Activated CD4-positive, alpha-beta T cell treated with anti-CD3 and anti-CD28 coated beads, Interleukin-2, amount 50 U/mL, for 1 hour (primary cell): ENCODE measurements at places on chromosomes 6 and 20.

DNA sequence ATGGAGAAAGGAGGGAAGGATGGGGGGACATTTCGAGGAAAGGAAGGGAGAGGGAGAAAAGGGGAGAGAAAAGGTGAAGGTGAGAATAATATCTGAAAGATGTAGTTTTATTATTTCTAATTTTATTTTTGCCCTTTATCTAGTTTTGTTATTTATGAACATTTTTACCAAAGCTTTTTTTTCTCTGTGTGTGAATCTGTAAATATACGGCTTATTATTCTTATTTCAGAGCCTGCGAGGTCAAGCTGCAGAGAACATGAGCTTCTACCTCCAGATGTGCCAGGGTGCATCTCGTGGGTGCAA is 35.0 kb downstream of the HLA-A start:
- no peak for DNase-seq

GRCh38 chr6:131807321-131807643 is 538 bp upstream of the ENPP1 start:
- no peak for DNase-seq

- DNase-seq = no peak
Measured at GRCh38 chr6:22164236-22164635, 132.6 kb downstream of the PRL start.

DNA sequence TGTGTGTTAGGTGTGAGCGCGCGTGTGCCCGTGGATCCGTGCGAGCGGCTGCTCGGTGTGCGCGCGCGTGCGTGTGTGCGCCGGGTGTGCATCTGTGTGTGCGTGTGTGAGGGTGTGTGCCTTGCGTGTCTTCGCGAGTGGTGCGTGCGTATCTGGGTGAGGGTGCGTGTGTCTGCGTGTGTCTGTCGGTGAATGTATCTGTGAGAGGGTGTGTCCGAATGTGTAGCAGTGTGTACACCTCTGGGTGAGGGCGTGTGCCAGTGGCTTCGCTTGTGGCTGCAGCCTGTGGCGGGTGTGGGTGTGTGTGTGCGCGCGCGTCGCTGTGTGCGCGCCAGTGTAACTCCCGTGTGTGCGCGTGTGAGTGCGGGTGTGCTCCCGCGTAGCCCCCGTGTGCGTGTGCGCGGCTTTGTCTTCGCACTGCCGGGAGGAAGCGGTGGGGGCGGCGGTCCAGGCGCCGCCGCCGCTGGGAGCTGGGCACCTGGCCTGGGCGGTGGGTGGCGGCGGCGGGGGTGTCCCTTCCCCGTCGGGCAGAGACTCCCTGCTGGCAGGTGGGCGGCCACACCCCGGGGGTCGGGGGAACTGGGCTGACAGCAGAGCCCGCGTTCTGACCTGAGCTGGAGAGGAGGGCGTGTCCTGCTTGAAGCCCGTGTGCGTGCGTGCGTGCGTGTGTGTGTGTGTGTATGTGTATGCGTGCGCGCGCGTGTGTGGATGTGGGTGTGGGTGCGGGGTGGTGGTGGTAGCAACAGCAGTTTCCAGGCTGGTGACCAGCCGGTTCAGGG is 61.3 kb upstream of the EPB41L1 start:
- peak; percentile 34 for DNase-seq

DNA sequence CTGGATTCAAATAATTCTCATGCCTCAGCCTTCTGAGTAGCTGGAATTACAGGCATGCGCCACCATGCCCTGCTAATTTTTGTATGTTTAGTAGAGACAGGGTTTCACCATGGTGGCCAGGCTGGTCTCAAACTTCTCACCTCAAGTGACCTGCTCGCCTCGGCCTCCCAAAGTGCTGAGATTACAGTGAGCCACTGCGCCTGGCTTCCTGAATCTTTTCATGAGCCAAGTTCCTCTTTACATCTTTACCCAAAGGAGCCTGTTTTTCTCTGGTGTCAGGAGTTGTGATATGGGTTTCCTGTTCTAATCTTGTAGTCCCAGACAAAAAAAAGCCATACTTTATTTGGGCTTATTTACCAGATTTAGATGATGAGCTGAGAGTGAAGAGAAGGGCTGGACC is 34.4 kb downstream of the PCNA start:
- no peak for DNase-seq

GRCh38 chr20:60137657-60138245 is 179.5 kb downstream of the CDH26 start:
- DNase-seq = no peak

- DNase-seq = no peak
Measured at GRCh38 chr6:25411316-25411950, 132.3 kb downstream of the CARMIL1 start.

- DNase-seq = no peak
Measured at GRCh38 chr20:16714751-16715150, 15.1 kb upstream of the SNRPB2 start.

GRCh38 chr20:62198496-62198895 is 15.7 kb downstream of the MTG2 start:
- DNase-seq = no peak

GRCh38 chr6:129673748-129674147 is 36.2 kb downstream of the ARHGAP18 start:
- DNase-seq = no peak

- no peak for DNase-seq
Measured at GRCh38 chr6:136950436-136951126, 28.5 kb downstream of the SLC35D3 start.

GRCh38 chr6:126811321-126811720 is 307.1 kb upstream of the RSPO3 start:
- no peak for DNase-seq

- DNase-seq = no peak
Measured at GRCh38 chr6:81785377-81785776, 32.9 kb upstream of the TENT5A start.

DNA sequence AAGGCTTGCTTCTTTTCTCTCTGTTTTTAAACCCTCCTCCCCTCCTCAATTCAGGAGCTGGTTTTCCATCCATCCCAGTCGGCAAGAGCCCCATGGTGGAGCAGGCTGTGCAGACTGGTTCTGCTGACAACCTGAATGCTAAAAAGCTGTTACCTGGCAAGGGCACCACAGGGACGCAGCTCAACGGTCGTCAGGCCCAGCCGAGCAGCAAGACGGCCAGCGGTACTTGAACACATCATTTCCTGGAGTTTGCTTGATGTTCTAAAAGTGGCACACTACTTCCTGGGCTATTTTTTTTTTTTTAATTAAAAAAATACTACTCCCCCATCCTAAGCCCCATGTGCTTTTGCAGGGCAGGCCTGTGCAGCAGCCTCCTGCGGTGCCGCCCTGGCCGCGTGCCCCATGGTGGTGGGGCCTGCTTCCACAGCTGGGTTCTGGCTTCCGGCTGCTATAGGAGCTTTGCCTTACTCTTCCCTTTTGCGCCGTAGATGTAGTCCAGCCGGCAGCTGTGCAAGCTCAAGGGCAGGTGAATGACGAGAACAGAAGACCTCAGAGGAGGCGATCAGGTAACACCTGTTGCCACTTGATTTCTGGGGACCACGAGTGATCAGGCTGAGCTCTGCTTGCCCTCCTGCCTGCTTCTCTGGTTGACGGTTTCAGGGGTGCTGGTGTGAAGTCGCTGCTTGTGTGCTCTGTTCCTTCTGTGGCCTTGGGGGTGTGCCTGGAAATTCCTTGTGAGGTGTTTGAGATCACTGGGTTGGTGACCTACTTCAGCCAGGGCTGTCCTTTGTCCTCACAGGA is 7.7 kb downstream of the LSM14B start:
- no peak for DNase-seq

- DNase-seq = no peak
Measured at GRCh38 chr20:1881240-1881835, 13.9 kb upstream of the SIRPA start.

DNA sequence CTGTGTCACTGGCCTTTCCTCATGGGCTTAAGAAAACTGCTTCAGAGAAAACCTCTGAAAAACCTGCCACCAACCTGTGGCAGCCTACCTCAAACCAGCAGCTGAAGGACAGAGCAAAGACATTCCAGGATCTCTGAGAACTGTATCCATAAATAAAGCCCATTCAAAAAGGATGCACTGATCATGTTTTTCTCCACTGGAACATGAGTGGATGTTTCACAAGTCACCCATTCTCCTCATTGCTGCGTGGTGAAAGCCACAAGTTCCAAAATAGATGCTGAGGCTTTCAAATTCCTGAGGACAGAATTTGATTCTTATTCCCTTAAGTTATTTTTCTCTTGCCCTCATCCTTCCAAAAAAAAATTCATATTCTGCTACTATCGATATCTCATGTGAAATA is 280.6 kb downstream of the KHDC1L start:
- no peak for DNase-seq

DNA sequence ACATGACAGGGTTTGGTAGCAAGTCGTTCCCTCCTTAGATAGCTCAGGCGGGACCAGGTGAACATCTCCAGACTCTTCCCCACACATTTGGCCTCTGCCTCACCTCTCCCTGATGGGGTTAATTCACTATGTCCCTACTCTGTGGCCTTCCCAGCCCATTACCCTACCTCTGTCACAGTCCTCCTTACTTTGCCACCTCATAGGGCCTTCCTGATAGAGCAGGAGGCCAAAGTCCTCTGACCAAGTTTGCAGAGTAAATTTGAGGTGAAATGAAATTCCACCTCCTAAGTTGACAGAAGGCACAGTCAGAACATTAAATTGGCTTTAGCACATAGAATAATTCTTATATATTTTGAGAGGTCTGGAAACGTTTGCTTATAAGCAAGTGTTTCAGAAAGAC is 53.1 kb upstream of the ARMC2 start:
- no peak for DNase-seq

GRCh38 chr6:105818505-105818904 is 267.6 kb upstream of the PRDM1 start:
- no peak for DNase-seq

- DNase-seq = no peak
Measured at GRCh38 chr6:72672906-72673305, 51.0 kb downstream of the KCNQ5 start.

DNA sequence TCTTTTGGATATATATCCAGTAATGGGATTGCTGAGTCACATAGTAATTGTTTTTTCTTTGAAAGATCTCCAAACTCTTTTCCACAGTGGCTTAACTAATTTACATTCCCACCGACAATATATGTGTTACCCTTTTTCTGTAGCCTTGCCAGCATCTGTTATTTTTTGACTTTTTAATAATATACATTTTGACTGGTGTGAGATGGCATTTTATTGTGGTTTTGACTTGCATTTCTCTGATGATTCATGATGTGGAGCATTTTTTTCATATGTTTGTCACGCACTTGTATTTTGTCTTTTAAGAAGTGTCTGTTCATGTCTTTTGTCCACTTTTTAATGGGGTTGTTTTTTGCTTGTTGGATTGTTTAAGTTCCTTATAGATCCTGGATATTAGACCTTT is 58.9 kb upstream of the OPRM1 start:
- DNase-seq = no peak

- DNase-seq = no peak
Measured at GRCh38 chr6:41625442-41625841, 12.8 kb upstream of the MDFI start.

DNA sequence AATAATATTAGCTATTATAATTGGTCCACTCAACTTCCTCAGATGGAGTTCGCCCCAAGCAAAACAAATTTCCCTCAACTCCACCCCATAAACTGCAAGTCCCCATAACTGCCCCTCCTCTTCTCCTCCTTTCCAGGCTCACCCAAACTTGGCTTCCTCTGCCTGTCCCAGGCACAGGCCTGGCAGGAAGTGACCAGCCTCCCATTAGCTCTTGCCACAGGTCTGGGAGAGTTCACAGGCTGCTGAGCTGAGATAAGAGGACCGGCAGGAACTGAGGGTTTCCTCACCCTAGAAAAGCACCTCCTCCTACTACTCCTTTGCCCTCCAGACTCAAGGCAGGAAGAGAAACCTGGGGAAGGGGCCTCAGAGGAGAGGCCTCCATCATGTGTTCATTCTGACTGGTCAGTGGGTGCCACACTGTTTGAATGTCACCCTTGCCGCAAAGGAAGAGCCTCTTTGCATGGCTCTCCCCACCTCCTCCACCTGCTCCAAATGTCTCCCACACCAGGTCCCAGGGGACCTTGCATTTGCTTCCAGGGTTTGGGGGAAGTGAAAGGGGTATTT is 24.5 kb upstream of the SMIM29 start:
- DNase-seq = no peak

GRCh38 chr20:21234324-21234723 is 68.8 kb upstream of the XRN2 start:
- DNase-seq = no peak

DNA sequence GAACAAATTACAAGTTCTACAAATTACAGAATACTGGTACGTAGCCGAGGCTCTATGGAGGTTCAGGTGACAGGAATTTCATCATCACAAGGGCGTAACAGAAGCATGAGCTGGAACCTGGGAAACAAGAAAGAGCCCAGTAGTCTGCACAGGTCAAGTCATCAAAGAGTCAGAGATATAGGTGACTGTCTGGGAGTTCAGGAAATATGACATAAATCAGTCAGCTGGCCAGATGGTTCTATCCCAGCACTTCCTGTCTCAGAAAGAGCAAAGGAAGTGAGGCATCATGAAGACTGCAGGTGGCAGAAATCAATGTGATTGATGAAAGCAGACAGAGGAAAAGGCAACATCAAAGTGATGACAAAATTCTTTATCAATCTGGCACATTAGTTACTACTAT is 23.3 kb downstream of the MYCT1 start:
- DNase-seq = no peak

DNA sequence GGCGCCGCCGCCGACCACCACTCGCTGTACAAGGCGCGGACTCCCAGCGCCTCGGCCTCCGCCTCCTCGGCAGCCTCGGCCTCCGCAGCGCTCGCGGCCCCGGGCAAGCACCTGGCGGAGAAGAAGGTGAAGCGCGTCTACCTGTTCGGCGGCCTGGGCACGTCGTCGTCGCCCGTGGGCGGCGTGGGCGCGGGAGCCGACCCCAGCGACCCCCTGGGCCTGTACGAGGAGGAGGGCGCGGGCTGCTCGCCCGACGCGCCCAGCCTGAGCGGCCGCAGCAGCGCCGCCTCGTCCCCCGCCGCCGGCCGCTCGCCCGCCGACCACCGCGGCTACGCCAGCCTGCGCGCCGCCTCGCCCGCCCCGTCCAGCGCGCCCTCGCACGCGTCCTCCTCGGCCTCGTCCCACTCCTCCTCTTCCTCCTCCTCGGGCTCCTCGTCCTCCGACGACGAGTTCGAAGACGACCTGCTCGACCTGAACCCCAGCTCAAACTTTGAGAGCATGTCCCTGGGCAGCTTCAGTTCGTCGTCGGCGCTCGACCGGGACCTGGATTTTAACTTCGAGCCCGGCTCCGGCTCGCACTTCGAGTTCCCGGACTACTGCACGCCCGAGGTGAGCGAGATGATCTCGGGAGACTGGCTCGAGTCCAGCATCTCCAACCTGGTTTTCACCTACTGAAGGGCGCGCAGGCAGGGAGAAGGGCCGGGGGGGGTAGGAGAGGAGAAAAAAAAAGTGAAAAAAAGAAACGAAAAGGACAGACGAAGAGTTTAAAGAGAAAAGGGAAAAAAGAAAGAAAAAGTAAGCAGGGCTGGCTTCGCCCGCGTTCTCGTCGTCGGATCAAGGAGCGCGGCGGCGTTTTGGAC is 2.0 kb downstream of the SOX4 start:
- peak; percentile 8 for DNase-seq

- DNase-seq = no peak
Measured at GRCh38 chr6:156242206-156242605, 535.0 kb upstream of the ARID1B start.

DNA sequence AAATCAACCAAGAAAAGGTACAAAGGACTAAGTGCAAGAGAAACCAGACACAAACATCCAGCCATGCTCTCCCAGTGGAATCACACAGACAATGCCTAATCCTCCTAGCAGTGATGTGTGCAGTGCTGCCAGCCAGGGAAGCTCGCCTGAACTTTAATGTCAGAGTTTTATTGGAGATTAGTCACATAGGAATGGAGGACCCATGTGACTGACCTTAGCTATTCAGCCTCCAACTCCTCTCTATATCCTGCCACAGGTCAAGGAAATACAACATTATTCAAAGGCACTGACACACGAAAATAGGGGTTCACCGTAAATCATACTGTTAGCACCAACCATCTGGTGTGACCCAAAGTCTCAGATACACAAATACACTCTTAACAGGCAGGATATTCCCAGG is 684.6 kb downstream of the DOK5 start:
- DNase-seq = no peak
